ENCODE measurements at places on chromosomes 5 and 9.

GRCh38 chr5:66658516-66658915, 62.3 kb downstream of the MAST4 start:
- no peak for DNase-seq

- peak; percentile 38 for DNase-seq
Observed at GRCh38 chr9:109969011-109969410, 189.0 kb downstream of the PALM2AKAP2 start.

GRCh38 chr9:126564128-126564527, 49.6 kb upstream of the LMX1B start:
- DNase-seq, result no peak

- no peak for DNase-seq
Observed at GRCh38 chr9:1415146-1415545, 365.0 kb downstream of the DMRT2 start.

DNA sequence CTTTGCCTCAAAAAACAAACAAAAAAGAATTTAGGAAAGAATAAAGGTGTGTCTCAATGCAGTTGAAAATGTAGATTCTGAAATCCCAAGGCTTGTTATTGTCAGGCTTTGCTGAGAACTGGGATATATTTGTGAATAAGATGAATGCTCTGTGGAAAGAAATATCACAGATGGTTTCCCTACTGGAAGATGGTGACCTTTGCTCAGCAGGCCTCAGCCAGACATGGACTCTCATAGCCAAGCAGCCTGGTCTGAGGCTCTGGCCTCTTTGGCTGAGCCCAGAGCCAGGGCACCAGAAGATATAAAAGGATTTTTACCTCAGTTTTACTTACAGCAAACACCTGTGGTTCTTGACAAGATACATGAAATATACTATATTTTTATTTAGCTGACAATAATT, 37.1 kb downstream of the AGXT2 start:
- DNase-seq, result no peak

GRCh38 chr9:13035822-13036221, 243.7 kb downstream of the MPDZ start:
- DNase-seq, result no peak
